ENCODE measurements at places on chromosomes 1 and 21.
A peak's percentile ranks its signal among the peaks of the same experiment; 100 is the strongest.

DNA sequence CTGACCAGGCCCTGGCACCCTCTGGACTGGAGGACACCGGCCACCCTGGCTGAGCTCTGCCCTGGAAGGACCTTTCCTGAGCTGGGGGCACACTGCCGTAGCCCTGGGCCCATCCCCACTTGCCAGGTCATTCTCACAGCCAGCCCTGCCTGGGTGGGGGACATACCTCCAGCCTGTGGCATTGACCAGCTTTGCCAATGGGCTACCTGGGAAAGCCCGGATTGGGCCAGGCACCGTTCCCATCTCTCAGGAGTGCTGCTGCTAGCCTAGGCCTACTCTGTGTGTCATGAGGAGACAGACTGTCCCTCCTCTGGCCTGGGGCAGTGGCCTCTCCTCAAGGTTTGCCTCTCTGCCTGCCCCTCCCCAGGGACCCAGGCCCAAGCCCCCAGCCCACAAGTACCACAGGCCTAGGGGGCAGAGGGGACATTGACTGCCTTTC is 40.0 kb downstream of the COQ8A start:
- no peak for DNase-seq

DNA sequence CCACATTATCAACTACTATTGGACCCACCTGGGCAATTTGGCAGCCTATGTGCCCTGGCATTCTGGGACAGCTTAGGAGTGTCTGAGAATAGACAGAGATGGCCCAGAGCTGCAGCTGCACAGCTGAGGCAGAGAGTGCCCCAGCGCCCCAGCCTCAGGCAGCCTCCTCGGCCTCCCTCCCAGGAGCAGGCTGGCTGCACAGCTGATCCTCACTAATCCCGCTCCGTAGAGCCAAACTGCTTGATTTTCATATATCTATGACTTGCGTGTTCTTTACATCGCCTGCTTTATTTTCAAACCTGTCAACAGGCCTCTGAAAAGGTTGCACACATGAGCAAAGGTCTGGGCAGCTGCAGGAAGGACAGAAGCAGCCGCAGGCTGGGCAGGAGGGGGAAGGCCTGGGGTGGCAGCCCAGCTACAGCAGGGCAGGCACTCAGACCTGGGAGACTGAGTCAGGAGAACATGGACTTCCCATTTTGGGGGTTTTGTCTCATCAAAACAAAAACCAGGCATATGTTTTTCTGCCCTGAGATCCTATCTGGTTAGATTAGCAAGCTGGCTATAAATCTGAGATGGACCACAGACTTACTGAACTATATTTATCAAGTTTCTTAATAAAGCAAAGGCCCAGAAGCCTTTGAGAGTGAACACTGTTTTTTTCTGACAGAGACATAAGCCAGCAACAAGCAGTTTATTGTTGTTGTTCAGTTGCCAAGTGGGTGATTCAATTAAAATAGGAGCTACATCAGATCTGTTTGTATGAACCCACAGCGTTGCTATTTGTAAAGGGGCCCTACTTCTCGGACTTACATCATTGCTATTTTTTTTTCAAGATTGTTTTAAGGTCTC is 301.8 kb upstream of the DUSP10 start:
- DNase-seq = no peak

DNA sequence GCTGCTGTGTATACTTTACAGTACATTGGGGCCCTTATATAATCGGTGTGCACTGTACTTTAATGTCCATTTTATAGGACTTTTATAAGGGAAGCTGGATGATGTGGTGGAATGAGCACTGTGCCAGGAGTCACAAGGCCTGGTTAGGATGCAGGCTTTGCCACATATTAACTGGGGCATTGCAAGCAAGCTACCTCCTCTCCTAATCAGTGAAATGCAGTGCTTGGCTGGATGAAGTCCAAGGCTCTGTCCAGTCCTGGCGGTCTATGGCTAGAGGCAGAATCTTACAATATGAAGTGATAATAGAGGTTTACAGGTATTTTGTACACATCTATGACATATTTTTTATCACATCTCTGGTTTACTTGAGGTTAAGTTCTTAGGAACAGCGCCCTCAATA is 1.7 kb upstream of the PKP1 start:
- DNase-seq = no peak

GRCh38 chr1:227318853-227319607 is 738 bp upstream of the CDC42BPA start:
- DNase-seq = no peak

DNA sequence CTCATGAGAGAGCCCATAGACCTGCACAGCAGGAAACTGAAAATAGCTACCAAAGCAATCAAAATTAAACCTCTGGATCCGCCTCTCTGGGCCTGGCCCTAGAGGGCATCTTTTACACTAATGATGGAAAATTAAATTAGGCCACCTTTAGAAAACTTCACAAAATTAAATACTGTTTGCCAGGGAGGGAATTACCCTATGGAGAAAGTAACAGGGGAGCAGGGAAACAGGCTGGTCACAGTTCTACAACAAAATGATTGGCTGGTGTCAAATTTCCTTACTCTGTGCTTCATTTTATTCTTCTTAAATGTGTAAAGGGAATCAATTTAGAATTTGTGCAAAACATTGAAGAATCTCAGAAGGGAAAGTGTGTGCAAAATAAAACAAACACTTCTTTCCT is 62.4 kb downstream of the SPATA46 start:
- no peak for DNase-seq

GRCh38 chr1:185573677-185574076 is 160.5 kb upstream of the HMCN1 start:
- no peak for DNase-seq

DNA sequence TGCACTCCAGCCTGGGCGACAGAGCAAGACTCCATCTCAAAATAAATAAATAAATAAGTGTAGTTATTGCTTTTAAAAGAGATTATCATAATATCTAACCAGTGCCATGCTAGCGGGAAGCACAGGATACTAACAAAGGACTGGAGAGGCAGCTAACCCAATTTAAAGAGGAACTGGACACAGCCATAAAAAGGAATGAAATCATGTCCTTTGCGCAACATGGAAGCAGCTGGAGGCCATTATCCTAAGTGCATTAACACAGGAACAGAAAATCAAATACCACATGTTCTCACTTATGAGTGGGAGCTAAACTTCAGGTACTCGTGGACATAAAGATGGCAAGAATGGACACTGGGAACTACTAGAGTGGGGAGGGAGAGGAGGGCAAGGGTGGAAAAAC is 54.9 kb downstream of the TM2D1 start:
- no peak for DNase-seq

GRCh38 chr21:26179501-26179900 is 8.9 kb upstream of the APP start:
- no peak for DNase-seq

DNA sequence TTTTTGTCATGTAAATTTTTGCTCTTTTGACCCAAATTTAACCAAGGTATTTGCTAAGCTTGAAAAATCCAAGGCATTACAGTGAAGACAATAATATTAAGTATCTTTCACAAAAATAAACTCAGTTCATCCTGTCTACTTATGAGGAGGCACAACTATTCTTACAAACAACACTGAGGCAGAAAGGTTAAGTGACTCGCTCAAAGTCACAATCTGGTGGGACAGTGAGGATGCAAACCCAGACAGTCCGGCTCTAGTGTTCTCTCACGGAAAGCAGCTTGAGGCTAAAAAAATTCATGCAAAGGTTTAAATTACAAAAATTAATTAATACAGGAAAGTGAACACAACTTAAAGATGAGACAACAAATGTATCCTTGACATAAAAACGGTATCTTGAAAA is 125.3 kb downstream of the SIPA1L2 start:
- DNase-seq = no peak

GRCh38 chr1:178192686-178193085 is 98.8 kb downstream of the RASAL2 start:
- DNase-seq = peak; percentile 98

GRCh38 chr1:43329995-43330751 is 7.4 kb upstream of the MPL start:
- peak; percentile 91 for DNase-seq

DNA sequence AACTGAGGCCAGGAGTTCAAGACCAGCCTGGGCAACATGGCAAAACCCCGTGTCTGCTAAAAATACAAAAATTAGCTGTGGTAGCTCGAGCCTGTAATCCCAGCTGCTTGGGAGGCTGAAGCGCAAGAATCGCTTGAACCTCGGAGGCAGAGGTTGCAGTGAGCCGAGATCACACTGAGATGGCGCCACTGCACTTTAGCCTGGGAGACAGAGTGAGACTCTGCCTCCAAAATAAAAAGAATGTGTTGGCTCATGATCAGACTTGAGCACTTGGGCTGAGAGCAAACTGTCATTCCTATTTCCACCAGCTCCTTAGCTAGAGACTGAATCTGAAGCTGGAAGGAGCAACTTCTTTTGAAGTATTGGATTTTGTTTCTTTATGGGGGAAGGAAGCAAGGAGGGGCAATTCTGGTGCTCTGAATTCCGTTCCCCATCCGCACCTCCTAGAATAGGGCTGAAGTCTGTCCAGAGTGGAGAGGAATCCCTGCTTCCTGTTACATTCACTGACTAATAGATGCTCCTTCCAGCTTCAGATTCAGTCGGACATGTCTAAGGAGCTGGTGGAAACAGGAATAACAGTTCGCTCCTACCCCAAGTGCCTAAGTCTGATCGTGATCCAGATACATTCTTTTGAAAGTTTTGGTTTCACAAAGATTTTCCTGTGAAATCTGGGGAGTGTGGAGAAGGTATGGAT is 3.8 kb downstream of the ZNF672 start:
- peak; percentile 60 for DNase-seq

- peak; percentile 57 for DNase-seq
Measured at GRCh38 chr1:150516050-150516591, 569 bp downstream of the FALEC start.

DNA sequence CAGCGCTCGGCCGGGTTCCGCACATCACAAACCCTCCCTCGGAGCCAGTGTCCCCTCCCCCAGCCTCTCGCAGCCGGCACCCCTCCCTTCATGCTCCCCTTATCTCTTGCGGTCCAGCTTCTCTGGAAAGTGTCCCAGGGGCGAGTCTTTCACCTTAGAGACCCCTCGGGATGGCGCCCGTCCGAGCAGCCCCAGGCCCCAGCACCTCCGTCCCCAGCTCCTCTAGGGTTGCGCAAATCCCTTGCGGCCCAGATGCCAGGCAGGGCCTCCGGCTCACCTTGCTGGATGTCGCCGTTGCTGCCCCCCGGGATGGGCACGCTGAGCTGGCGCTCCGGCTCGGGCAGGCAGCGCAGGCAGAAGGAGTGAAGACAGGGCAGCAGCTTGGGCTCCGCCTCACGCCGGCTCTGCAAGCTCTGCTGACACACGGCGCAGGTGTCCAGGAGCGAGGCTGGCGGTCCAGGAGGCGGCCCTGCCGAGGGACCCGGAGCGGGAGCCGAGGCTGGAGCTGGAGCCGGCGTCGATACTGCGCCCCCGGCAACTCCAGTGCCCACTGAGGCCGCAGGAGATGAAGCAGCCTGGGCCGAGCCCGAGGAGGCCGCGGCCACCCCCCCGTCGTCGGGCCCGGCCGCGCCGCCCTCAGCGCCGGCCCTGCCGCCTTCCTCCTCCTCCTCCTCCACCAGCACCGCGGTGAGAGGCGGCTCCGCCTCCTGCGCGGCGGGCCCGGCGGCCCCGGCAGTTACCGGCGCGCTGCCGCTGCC is 550 bp downstream of the TRIM33 start:
- no peak for DNase-seq

DNA sequence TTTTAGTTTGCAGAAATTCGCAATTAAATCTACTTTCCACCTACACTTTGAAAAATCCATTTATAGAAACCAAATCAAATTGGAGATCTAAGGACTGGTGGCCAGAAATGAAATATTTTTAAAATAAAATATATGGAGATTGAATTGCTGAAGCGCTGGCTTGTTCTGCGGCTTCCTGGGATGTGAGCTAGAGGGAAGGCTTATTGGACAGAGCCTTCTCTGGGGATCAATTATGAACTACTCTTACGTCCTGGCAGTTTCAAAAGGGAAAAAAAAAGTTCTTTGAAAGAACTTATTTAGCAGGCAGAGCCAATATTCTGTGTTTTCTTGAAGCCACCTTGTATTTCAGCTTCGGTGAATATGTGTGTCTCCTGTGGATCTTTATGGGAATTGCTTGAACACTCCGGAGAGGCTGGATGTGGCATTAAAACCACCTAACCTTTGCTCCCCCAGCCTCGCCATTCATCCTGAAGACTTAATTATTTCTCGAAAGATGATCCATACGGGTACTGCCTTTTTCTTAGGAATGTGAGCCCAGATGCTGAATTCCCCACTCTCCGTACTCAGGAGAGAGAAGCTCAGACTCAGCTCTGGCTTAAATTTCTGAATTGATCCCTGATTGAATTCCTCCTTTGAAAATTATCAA is 478.9 kb upstream of the VAMP3 start:
- no peak for DNase-seq

Measured in Kasumi-1 (cell line).